ENCODE measurements at places on chromosomes 3 and 15.

DNA sequence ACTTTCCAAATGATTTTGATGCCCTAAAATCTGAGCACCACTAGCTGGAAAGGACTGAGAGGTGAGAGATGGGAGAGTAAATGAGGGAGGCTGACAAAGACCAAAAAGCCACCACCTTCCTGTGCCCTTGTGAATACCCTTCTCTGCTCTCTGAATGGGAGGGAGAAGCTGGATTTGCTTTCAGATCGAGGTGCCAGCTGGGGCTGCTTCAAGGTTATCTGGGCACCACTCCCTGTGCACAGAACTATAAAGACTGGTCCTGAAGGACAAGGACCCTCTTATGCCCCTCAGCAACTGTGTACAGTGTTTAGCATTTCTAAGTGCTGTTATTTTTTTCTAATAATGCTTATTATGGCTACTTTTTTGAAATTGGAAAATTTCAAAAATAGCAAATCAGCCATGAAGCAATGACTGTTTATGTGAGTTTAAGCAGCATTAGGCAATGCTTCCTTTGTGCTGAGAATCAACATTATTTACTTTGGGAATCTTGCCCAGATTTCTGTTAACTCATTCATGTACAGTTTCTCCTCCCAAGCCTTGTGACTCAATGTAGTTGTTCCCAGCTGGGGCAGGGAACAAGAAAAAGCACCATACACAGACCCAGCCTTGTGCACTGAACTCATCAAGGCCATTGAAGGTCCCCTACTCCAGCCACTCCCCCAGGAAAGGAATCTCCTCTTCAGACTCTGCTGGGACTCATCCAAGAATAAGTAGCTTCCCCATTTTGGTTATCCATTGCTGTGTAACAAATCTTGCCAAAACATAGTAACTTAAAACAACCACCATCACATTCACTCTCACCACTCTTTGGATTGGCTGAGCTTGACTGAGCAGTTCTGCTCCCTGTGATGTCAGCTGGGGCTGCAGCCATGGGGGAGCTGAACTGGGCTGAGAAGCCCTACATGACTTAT, 37.3 kb upstream of the CDV3 start:
- DNase-seq, result no peak

- no peak for DNase-seq
Observed at GRCh38 chr3:23653647-23654525, 151.9 kb upstream of the UBE2E1 start.

- no peak for DNase-seq
Observed at GRCh38 chr3:14227856-14228255, 49.2 kb downstream of the LSM3 start.

- no peak for DNase-seq
Observed at GRCh38 chr15:69854521-69855181, 243.1 kb downstream of the TLE3 start.

DNA sequence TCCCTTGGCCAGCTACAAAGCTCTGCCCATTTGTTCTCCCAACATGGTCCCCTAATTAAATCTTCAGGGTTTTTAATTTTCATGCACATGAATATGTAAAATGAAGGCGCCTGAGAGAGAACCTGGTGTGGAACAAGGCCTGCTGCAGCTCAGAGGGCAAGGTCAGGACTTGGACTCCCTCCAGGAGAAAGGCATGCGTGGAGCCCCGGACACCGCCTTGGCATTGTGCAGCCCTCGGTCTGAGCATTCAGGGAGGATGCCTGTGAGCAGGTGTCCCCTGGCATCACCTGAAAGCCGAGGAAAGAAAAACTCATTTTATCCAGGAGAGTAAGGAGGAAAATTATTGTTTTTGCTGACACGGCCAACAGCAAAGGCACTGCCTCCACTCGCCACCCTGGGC, 33.8 kb upstream of the EPHB1 start:
- no peak for DNase-seq

DNA sequence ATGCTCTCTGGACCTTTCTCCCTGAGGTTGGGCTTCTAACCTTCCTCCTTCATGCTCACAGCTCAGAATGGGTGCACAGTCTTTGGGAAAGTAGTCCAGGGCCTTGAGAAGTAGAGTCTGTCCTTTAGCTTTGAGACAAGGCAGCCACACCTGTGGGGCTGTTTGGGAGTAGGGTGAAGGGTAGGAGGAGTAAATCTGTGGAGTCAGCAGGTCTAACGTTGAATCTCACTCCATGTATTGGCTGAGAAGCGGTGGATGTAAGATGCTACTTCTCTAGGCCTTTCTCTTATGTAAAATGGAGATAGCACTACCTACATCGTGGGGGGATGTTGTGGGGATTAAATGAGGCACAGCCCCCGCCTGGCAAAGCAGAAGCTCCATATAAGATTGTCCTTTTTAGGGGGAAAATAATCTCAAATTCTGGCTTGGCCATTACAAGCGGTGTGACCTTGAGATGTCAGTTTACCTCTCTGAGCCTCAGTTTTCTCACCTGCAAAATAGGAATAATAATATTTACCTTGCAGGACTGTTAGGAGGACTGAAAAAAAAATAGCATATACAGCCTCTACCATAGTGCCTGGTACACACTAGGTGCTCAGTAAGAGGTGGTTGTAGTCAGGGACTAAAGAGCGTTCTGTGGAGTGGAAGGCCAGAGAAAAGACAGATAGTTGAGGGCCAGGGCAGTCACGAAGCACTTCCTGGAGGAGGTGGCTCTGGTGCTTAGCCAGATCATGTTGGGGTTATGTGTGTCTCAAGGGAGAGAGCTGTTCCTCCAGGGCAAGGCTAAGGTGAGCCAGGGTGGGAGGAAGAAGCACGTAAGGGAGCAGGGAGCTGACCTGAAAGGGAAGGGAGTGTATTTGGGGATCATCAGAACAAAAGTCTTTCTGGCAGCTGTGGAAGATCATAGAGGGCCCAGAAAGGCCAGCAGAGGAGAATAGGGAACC, 82.8 kb upstream of the MRPS22 start:
- no peak for DNase-seq

DNA sequence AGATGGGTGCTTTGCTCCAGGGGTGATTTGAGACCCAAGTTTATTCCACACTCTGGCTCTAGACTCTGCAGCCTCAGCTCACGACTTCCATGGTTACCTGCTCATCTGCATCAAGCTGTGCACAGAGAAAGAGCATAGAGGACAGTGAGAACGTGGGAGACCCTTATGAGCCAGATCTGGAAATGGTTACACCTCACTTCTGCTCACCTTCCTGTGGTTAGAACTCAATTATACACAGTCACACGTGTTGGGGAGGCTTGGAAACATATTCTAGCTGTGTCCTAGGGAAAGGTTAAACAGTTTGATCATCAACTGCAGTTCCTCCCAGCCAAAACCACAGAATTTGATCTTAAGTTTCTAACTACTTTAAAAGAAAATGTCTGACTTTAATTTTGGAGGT, 1.8 kb downstream of the FETUB start:
- no peak for DNase-seq

- DNase-seq, result no peak
Observed at GRCh38 chr3:100032243-100032642, 82.1 kb downstream of the FILIP1L start.

- no peak for DNase-seq
Observed at GRCh38 chr15:68962465-68962864, 32.1 kb downstream of the SPESP1 start.

DNA sequence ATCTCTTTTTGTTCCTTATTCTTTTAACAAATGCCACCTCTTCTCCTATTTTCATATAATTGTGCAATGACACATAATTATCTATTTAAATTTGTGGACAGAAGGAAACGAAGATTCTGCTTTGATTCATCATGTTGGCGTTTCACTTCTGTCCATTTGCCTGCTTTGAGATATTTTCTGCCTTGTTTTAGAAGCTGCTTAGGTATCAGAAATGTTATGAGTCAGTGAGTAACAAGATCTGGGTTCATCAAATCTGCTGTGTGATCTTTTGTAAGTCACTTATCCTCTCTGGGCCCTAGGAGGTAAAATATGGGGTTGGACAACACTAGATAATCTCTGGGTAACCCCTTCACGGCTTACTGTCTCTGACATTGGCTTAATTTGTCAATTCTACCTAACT, 7.3 kb upstream of the MINDY4B start:
- DNase-seq, result no peak

GRCh38 chr3:126147147-126147931, 33.0 kb downstream of the ALDH1L1 start:
- DNase-seq, result no peak

- no peak for DNase-seq
Observed at GRCh38 chr3:138449490-138449889, 15.1 kb downstream of the ESYT3 start.

DNA sequence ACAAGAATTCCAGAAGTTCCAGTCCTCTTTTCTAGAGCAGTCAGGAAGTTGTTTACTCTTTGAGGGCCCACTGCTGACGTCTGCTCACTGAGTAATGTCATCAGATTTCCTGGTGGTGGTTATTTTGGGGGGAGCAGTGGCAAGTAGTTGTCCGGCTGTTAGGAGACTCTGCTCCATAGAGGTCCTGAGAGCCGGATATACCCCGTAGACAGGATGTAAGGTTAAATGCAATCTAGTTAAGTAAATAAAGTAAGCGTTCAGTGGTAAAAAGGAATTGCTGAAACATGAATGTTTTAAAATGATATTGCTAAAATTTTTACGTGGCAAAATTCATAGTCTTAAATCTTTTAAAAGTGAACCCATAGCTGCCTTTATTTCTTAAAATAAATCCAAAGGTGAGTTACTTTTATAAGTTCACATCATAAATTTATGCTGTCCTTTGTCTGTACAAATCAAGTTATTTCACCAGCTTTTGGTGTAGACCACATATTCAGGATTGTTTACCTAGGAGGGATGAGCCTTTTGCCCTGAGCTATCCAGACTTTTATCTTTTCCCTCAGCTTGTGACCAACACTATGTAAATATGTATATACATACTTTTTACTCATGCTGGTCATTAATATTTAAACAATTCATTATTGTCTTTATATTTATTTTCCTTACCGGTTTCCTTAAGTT, 65.8 kb downstream of the PDE8A start:
- no peak for DNase-seq

DNA sequence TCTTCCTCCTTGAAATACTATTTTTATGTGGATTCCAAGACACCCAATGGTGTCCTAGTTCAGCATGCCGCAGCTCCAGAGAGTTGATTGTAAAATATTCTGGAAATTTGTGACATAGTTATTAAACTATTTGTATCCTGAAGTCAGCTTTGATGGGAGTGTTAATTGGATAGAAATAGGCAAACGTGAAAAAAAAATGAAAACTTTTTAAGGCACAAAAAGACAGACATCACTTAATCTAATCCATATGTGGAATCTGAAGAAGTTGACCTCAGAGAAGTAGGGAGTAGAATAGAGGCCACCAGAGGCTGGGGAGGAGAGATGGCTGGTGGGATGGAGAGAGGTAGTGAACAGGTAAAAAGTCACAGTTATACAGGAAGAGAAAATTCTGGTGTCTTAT, 704.2 kb downstream of the ROBO1 start:
- no peak for DNase-seq

DNA sequence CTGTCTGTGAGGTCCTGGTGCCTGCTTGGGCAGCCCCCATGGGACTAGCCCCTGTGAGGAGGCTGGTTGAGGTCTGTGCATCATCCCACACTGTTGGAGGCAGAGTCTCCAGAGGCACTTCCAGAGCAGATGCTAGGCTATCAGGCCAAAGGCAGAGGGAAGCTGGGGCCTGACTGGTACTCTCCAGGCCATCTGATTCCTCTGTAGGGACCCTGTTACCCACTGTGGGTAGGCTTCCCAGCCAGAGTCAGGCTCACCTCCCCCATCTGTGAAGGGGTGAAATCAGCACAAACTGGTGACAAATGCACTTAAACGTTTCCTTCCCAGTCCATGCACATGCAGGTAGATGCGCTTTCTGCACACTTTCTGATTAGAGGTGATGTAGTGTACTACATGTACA, 212.6 kb upstream of the TOPAZ1 start:
- no peak for DNase-seq

DNA sequence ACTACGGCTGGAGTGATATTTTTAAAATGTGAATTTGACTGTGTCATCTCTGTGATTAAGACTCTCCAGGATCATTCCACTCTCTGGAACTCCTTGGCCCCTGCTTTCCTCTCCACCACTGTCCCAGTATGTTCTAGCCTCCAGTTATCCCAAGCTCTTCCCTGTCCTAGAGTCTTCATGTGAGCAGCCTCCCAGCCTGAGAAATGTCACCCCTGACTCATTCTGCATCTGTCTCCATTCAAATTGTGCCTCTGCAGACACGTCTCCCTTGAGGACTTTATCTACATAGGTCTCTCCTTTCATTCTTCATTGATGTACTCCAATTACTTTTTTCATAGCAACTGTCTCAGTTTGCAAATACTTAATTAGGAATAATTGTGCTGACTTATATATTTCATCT, 317.7 kb upstream of the ADAMTS9 start:
- DNase-seq, result no peak

DNA sequence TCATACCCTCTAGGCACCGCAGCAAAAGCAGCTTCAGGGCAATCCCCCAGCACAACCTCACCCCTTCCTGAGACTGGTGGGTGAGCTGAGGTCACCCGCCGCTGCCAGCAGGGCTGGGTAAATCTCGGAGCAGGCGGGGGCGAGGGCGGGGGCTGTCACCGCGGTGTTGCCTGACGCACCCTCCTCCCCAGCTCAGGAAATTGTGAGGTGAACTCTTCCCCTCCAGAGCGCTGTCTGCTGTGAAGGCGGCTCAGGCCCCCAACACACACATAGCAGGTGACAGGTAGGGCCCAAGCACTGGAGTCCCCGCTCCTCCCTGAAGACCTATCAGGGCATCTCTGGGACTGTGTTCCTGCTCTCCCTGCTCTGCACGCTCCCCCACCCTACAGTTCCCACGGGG, 30.2 kb upstream of the FURIN start:
- DNase-seq, result peak; percentile 74

- no peak for DNase-seq
Observed at GRCh38 chr3:40086890-40087883, 222.3 kb upstream of the EIF1B start.

DNA sequence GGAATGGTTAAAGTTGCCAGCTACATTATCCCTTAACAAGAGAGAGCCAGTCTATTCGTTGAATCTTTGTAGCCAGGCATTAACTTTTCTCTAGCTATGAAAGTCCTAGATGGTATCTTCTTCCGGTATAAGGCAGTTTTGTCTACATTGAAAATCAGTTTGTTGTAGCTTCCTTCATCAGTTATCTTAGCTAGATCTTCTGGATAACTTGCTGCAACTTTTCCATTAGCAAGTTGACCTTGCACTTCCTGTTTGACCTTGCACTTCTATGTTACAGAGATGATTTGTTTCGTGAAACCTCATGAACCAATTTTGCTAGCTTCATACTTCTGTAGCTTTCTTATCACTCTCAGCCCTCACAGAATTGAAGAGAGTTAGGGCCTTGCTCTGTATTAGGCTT, 24.1 kb downstream of the TOPAZ1 start:
- no peak for DNase-seq

- no peak for DNase-seq
Observed at GRCh38 chr15:77552066-77552465, 80.6 kb downstream of the LINGO1 start.

- DNase-seq, result no peak
Observed at GRCh38 chr15:35181538-35181937, 96.4 kb upstream of the NANOGP8 start.

DNA sequence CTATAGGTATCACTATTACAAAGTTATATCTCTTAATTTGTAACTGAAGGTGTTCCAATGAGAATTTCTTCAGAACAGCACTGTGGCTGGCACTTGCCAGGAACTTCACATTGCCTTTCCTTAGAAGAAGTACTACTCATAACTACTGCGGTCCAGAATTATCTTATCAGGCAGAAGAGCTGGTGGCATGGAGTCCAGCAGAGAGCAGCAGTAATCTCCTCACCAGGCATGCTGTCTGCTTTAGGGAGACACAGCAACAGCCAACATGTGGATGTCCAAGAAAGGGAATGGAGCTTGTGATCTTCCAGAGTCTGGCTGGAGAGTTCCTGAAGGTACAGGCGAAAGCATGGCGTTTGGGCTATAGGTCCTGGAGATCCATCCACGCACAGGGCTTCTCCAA, 919.7 kb upstream of the NR2F2 start:
- no peak for DNase-seq

All from stimulated activated naive B cell treated with anti-CD40 and anti-IgM and Interleukin-4, amounts not matched to agents 10 μg/mL and 1 μg/mL and 100 μg/mL, for 72 hours (primary cell).